ENCODE measurements at places on chromosomes 2 and 18.

DNA sequence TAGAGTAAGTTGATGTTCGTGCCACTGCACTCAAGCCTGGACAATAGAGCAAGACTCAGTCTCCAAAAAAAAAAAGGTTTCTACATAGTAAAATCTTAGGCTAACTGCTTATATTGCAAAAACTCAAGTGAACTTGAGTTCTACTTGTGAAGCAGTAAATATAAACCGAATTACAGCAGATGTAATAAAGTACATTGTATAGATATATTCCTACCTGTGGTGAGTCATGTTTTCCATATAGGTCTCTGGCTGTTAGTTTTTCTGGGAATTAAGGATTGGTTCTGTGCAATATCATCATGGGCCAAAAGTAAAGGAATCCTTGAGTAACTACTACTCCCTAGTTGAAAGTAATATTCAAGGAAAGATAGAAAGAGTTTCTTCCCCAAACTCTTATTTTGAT is 159.9 kb downstream of the DYM start:
- DNase-seq, result no peak

GRCh38 chr18:56747032-56747658 is 96.0 kb downstream of the WDR7 start:
- no peak for DNase-seq

GRCh38 chr2:45000921-45001868 is 8.1 kb downstream of the SIX2 start:
- no peak for DNase-seq

- no peak for DNase-seq
Measured at GRCh38 chr2:160614391-160614790, 120.8 kb upstream of the RBMS1 start.

GRCh38 chr2:54773233-54773632 is 49.8 kb downstream of the EML6 start:
- DNase-seq, result no peak

GRCh38 chr2:127149384-127149783 is 42.4 kb upstream of the BIN1 start:
- DNase-seq, result peak; percentile 49

DNA sequence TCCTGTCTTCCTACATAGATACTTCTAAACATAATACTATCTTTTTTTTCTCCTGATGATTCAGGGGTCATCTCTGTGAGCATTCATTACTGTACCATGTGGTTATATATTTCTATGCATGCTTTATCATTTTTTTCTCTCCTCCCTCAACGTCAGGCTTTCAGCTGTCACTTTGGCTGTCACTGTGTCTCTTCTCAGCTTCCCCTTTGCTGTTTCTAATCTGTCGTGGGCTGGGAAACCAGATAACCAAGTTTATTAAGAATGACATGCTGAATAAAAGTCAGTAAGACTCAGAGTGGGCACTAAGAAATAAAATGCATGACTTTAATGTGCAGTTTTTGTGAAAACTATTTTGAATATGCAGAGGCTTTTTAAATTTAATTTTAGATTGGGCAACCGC is 344.6 kb downstream of the NRXN1 start:
- DNase-seq, result no peak

DNA sequence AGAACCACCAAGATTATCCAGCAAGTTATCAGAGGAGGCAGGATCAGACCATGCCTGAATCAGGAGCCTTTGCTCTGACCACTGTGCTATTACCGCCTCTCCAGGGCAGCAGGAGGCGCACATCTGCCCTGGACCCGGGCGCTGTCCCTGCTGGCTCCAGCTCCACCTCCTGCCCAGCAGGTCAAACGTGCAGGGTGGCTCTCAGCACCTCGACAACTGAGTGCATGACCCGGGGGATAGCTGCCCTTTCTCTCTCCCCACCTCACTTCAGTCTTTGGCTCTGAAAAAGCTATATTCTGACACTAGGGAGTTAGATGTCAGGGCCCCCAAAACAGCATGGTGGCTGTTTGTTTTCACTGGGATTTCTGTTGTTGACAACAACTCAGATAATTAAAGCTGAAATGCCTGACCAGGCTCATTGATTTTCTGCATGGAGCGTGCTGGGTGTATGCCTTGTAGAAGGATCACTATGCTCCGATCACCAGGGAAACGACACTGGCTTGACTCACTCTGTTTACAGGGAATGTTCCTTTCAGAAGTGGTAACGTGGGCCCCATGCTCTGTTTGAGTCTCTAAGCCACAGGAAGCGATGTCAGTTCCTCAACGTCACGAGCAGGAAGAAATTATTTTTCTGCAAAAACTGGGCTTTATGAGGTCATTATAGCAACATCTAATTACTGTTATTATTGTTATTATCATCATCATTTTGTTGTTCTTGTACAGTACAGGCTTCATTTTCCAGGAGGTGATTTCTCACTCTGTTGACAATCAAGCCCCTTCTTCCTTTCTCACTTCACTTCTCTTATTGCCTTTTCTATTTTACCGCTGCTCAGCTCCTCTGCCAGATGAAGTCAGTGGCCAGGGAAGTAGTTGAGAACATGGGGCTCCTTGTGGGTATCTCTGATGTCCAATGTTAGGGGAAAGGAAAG is 125.6 kb downstream of the PLB1 start:
- DNase-seq, result peak; percentile 93

DNA sequence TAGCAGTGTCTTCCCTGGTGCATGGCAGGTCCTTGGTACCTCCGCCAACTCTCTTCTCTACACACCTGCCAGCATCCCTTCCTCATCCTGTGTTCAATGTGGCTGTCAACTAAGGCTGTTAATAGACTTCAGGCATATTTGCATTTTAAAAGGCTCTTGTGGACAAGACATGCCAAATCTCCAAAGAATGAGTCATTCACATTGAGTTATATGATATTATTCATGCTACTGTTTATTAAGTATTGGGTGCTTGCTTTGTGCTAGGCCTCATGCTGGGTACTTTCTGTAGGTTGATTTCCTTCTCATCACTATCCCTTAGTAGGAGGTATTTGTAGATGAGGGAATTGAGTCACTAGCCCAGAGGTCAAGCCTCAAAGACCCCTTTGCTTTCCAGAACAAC is 5.2 kb downstream of the MYO1B start:
- no peak for DNase-seq

- DNase-seq, result no peak
Measured at GRCh38 chr2:66561645-66562303, 126.8 kb downstream of the MEIS1 start.

GRCh38 chr2:24011250-24012104 is 1.6 kb downstream of the MFSD2B start:
- DNase-seq, result no peak

GRCh38 chr2:86433137-86433536 is 8.0 kb upstream of the KDM3A start:
- DNase-seq, result no peak

- no peak for DNase-seq
Measured at GRCh38 chr2:218875692-218876246, 4.9 kb upstream of the WNT10A start.

DNA sequence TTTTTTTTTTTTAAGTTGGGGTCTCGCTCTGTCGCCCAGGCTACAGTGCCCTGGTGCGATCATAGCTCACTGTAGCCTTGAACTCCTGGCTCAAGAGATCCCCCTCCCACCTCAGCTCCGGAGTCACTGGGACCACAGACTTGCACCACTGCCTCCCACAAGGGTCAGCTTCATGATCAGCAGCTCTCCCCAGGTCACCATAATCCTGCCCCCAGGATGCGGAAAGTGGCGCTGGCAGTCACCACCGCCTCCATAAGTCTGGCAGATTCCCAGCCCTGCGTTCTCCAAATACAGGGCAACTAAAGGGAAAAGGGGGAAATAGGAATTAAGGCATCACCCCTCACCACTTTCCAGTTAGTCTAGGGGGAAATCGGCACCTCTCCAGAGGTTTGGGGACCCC is 5.2 kb upstream of the ARID5A start:
- no peak for DNase-seq

GRCh38 chr2:50490991-50491390 is 540.9 kb downstream of the NRXN1 start:
- DNase-seq, result no peak

- no peak for DNase-seq
Measured at GRCh38 chr2:151260573-151261230, 961 bp downstream of the RBM43 start.

DNA sequence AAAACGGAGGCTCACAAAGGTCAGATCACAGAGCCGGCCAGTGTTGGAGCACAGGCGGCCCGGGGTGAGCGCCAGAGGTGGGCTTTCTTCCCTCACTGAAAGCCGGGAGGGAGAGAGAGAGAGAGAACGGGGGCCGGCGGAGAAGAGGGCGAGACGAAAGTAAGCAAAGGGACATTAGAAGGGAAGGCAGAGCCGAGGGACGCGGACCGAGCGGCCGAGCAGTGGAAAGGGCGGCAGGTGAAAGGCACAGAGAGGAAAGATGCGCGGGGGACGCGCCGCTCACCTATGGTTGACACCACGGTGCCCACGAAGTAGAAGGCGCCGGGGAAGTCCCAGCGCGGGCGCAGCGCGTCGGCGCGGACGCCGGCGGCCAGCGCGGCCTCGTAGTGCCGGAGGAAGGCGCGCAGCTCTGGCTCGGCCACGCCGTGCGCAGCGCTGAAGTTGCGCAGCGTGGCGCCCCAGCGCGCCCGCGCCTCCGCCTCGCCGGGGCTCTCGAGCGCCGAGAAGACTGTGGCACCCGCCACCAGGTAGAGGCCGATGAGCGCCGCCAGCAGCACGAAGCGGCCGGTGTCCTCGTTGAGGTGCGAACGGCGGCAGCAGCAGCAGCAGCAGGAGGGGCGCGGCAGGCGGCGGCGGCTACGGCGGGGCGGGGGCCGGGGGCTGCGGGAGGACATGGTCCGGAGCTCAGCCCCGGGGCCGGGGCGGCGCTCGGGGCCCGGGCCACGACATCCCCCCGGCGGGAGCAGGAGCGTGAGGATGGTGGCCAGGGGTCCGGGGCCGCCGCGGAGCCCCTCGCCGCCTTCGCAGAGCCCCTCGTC is 166.9 kb downstream of the MSH2 start:
- DNase-seq, result no peak

DNA sequence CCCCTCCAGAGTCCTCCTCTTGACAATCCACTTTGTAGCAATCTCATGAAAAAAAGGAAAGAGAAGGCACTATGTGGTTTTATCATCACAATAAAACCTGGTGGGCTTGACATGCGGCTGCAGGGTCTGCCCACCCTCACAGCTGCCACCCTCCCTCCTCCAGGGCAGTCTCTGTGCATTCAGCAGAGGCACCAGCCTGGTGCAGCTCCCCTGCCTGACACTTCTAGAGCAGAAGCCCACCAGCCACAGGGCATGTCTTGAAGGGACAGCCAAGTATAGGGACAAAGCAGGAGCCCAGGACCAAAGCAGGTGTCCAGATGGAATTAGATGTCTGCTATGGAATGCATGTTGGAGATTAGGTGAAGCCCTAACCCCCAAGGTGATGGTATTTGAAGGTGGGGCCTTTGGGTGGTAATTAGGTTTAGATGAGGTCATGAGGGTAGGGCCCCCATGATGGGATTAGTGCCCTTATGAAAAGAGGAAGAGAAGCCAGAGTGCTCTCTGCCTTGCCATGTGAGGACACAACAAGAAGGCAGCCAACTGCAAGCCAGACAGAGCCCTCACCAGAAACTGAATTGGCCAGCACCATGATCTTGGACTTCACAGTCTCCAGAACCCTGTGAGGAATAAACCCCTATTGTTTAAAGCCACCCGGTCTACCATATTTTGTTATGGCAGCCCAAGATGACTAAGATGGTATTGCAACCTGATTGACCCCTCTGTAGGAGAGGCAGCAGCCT is 86.9 kb downstream of the MCFD2 start:
- DNase-seq, result no peak

GRCh38 chr18:7632152-7633098 is 65.3 kb downstream of the PTPRM start:
- no peak for DNase-seq

GRCh38 chr18:43515481-43515880 is 238.2 kb upstream of the SYT4 start:
- DNase-seq, result no peak

DNA sequence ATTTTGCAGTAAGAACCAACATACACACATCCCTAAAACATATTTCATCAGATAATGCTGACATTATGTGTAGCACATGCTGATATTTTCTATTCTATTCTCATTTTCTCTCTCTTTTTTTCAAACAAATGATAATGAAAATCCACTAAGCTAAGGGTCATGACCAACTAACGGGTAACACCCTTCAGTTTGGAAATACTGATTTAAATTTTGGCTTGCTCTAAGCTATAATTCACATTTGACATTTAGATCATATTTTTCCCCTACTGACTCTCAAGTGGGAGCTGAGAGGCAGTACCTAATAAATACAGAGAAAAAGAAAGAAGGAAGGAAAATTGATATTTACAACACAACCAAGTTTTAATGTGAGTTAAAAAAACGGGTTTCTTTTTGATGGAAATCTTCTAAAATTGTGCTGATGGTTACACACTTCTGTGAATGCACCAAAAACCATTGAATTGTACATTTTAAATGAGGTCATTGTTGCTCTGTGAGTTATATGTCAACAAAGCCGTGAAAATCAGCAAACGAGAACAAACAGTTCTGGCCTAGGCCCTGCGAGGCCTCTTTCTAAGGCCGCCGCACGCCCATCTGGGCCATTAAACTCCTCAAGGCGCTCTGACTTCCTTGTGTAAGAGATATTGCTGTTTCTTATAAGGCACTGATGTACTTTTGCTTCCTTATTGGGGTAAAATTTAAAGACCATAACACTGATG is 124.2 kb downstream of the GALR1 start:
- no peak for DNase-seq

DNA sequence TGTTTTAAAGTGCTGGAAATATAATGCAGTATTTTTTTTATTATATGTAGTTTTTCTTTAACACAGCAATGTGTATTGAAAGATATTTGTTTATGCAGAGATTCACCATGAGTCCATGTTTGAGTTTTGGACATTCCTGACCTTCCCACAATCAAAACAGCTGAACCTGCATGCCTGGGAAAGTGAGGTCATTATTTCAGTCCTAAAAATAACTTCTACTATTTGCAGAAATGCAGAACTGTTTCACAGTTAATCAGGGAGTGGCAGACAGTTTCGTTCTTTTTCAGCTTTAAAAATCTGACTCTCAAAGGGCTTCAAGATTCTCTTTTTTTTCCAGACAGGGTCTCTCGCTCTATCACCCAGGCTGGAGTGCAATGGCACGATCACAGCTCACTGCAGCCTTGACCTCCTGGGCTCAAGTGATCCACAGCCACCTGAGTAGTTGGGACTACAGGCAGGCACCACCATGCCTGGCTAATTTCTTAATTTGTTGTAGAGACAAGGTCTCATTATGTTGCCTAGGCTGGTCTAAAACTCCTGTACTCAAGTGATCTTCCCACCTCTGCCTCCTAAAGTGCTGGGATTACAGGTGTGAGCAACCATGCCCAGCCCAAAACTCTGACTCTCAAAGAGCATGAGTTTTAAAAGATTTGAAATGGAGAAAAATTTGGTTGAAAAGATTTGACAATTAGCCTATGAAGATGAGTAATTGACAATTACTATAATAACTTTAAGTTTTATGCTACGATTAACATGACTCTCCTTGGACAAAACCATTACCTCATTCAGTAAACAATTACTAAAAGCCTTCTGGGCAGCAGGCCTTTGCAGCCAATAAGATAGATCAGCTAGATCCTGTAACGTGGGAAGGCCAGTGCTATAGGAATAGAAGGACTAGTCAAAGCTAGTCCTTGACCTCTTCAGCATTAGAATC is 5.0 kb upstream of the MYL12B start:
- no peak for DNase-seq
